ENCODE measurements at places on chromosomes 11 and 22. TPM values are rescaled to one million over a fixed set of nuclear protein-coding genes. Genes with fewer than 3 reads are reported as not detected.

BCO2 gene
- 0.80 TPM for total RNA-seq

ZBTB3 gene
- 6.6 TPM for total RNA-seq

SCGB1C1 gene
- not detected for total RNA-seq

MRGPRX4 gene
- total RNA-seq: not detected

DNA sequence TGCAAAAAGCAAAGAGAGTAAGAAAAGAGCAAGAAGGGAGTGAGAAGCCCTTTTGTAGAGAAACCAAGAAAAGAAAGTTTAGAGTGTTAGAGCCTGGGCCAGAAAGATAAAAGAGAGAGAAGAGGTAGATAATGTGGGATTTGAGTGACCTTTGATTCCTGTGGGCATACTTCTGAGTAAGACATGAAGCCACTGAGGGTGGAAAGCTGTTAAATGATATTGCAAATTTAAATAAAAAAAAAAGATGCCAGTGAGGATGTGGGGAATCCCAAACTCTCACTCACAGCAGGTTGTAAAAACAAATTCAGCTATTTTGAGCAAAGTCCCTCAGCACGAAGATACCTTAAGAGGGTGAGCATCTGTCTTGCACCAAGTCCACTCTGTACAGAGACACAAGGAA lies 59.4 kb upstream of the TOP3B start:
- DNase-seq: no peak

GRCh38 chr11:75591371-75591770 lies 29.3 kb downstream of the SERPINH1 start:
- DNase-seq: peak; percentile 90

DNA sequence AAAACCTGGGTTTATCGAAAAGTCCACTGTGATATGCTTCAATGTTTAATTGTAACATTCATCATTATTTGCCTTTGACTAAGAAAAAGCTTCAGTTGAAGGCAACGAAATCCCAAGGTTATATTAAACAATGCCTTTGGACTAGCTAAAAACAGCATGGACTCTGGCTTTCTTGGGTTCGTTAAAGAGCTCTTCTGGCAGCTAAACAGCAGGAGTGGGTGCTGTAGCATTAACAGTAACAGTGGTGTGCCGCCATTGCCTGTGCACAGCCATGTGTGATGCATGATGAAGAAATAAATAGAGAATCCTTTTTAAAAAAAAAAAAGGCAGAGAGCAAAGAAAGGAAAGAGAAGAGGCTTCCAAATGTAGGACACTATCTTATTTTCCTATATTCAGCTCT lies 406.6 kb upstream of the FAT3 start:
- no peak for DNase-seq

DNA sequence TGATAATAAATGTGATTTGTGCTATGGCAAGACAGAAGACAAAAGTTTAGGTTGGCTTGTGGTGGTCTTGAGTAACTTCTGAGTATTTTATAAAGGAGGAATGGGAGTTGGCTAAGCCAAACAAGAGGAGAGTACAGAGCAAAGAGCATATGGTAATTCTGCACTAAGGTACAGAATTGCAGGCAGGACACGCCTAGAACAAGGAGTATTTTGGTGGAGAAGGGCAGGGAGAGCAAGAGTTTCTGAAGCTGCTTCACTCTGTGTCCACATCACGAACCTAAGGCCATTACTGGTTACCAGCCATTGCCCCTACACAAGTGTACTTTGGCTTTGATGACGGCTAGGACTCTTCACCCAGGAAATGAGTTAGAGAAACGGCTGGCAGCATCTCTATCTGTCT lies 170.9 kb downstream of the SPON1 start:
- DNase-seq: no peak

DNA sequence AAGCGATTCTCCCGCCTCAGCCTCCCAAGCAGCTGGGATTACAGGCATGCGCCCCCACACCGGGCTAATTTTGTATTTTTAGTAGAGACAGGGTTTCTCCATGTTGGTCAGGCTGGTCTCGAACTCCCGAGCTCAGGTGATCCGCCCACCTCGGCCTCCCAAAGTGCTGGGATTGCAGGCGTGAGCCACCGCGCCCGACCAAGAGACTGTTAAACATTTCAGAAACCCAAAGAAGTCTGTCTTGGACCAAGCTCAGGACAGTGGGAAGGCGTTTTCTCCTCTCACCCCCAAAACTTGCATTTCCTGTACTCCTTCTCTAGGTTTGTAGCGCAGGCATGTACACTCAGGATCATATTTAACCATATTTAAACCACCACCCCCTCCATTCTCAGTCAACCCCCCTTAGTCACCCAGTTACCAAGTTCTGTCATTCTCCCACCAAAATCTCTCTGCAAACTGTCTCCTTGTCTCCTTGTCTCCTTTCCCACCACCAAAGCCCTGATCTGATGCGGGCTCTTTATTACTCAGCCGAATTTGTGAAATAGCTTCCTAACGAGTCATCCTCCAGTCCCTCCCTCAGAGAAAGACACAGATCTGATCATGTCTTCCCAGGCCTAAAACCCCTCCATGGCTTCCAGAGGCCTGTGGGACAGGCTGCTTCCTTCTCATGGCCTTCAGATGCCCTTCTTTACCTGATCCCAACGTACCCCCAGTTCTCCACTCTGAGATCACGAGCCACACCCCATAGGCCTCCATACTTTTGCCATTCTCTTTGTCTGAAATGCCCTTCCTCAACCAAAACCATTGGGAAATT lies 29.0 kb upstream of the CREB3L1 start:
- peak; percentile 94 for DNase-seq

GRCh38 chr11:108596701-108597100 lies 3.1 kb upstream of the EXPH5 start:
- DNase-seq: no peak

- DNase-seq: peak; percentile 88
Measured at GRCh38 chr11:67356864-67357561, 3.7 kb upstream of the POLD4 start.

DNA sequence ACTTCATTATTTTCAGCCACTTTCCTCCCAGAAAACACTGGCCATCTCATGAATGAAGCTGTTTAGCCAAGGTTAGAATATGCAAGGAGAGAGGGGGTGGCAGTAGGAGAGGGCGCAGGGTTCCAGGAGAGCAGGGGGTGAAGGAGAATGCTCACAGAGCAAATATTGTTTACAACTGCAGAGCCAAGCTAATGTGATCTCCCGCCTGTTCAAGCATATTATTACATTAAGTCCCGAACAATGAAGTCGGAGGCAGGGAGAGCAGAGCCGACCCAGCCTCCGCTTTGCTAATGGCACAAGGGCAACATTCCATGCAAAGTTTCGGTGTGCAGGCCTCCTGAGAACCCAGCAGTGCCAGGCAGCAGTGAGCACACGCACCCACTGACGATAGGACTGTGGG lies 80.1 kb downstream of the MICAL3 start:
- DNase-seq: no peak

DNA sequence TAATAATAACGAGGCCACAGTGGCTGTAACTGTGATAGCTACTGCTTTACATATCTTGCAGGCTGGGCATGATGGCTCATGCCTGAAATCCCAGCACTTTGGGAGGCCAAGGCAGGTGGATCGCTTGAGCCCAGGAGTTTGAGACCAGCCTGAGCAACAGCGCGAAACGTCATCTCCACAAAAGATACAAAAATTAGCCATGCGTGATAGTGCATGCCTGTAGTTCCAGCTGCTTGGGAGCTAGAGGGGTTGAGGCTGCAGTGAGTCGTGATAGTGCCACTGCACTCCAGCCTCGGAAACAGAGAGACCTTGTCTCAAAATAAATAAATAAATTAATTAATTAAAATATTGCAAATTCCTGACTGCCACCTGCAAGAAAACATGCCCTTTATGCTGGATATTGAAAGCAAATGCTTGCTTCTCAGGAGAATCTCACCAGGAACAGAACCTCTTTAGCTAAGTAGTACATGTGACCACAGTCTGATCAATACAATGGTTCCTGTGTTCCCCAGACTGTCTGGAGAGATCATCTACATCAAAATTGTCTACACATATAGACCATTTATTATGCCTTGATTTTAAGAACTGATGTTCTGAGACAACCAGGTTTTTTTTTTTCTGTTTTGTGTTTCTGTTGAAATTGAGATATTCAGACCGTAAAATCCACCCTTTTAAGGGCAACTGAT lies 6.3 kb downstream of the ZBTB3 start:
- no peak for DNase-seq

- DNase-seq: peak; percentile 63
Measured at GRCh38 chr11:22920939-22921565, 60.8 kb upstream of the CCDC179 start.

GRCh38 chr22:24011735-24012068 lies 598 bp downstream of the CABIN1 start:
- DNase-seq: no peak
